ENCODE measurements at places on chromosomes 7 and 10.

GRCh38 chr7:30743371-30744074, 8.4 kb upstream of the INMT start:
- no peak for DNase-seq

- DNase-seq = no peak
Measured at GRCh38 chr10:102241032-102241443, 274 bp downstream of the PITX3 start.

DNA sequence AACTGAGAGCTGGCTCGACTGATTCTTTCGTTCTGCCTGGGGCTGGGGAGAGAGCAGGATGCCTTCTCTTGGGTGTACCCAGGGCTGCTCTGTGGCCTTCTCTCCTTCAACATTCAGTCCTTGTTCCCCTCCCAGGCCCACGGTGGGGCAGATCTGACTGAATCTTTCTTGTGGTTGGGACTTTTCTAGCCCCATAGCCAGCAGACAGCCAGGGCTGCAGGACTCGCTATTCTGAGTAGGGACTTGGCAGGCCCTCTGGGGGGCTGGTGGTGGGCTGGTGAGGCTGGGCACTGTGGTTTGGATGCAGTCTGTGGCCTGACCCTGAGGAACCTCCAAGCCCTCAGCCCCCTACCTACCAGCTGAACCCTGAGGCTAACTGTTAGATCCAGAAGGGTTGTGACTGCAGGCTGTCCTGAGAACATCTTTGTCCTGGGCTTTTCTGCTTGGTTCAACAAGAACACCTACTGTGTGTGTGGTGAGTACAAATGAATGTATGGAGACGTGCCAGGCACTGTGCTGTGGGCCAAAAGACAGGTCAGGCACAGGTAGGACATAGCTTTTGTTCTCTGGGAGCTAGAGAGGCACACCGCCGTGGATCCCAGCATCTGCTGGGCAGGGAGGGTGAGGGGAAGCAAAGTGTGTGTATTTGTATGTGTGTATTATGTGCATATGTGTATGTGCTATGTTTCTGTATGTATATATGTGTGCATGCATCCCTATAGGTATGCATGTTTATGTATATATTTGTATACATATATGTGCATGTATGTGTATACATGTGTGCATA, 2.1 kb upstream of the PALD1 start:
- no peak for DNase-seq

DNA sequence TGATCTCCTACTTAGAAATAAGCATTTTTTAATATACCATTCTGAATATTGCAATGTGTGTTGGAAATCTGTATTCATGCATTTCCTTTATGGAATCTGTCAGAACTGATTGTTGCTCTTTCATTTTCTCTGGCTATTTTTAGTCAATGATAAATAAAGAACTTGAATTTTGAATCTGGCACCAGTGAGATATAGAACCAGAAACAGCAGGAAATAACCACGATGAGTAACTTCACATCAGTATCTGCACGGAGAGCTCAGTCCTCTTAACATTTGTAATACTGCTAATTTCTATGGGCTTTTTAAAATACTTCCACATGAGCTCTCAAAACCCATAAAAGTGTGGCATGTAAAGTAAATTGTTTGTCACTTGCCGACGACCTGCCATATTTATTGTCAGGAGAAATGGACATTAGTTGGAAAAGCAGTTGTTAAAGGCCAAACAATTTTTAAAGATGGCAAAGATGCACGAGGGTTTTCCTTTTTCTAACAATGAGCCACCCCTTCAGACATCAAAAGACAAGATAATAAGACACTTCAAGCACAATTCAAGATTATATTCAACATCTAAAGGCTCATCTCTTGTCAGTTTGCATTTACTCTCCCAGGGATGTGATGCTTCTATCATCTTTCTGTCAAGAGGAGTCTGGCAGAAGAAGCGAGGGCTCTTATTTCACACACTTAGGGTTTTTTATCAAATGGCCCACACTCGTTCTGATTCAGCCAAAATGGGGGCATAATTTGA, 118.3 kb downstream of the POU6F2 start:
- no peak for DNase-seq

- no peak for DNase-seq
Measured at GRCh38 chr10:129771024-129771423, 193.1 kb downstream of the EBF3 start.

- DNase-seq = no peak
Measured at GRCh38 chr10:89813546-89813945, 112.2 kb downstream of the KIF20B start.

GRCh38 chr7:44849259-44849884, 1.5 kb upstream of the H2AZ2 start:
- no peak for DNase-seq

DNA sequence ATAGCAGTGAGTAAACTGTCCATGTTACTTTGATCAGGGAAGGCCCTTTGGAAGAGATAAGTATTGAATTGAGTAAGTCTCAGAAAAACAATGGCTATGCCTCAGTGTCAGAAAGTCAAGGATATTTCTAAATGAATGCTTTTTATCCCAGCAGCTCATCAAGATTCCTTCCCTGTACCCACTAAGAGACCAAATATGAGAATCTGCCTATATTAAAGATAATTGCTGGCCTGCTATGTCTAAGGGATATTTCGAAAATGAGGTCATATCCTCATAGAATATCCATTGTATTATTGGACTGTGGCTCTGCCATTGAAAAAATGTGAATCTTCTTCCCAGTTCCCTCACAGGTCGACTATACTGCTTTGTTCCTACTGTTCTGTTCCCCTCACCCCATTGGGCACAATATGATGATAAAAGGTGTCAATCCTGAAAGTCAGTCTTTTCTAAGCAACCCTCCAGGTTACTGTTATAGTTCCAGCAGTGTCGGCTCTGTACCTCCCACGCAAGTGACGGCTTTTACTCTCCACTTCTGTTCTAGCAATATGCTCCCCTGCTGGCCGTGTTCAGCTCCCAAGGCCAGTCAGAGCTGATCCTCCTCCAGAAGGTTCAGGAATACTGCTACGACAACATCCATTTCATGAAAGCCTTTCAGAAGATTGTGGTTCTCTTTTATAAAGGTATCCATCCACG, 51.7 kb downstream of the BZW2 start:
- DNase-seq = no peak

GRCh38 chr7:8590791-8591190, 157.4 kb downstream of the NXPH1 start:
- no peak for DNase-seq

DNA sequence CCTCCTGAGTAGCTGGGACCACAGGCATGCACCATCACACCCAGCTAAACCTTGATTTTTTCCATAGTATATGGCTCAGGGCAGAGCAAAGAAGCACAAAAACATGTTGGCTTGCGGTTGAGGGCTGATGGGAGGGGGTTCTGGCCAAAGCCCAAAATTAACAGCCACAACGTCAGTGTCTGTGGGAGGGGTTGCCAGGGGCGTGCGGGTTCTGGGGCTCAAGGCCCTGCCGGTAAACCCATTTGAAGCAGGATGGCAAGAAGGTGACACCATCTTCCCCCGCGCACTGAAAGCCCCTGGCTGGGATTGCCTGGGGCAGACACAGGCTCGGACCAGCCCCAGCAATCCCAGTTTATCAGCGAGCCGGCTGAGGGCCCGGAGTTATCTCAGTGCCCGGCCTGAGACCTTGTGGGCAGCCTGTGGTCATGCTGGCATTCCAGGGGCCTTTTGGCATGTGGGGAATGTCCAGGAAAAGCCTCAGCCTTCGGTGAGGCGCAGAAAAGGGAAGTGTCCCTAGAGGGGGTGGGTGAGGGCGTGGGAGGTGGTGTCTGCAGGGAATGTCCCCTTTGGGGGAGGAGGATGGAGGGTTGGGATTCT, 167.7 kb upstream of the TNRC18 start:
- no peak for DNase-seq

DNA sequence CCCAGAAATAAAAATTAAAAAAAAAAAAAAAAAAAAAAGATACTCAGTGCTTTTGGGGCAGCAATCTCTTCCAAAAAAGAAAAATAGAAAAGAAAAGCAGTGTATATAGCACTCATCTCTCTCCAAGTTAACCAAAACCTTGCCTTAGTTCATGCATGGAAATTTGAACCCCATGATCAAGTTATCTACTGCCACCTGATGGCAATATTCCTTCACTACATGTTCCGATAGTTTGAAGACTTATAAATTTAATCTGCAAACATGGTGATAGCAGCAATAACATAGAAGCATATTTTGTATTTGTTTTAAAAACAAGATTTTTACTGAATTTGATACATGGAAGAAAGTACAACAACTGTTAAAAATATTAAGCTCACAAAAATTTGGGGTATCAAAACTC, 48.6 kb upstream of the SLIT1 start:
- DNase-seq = no peak

DNA sequence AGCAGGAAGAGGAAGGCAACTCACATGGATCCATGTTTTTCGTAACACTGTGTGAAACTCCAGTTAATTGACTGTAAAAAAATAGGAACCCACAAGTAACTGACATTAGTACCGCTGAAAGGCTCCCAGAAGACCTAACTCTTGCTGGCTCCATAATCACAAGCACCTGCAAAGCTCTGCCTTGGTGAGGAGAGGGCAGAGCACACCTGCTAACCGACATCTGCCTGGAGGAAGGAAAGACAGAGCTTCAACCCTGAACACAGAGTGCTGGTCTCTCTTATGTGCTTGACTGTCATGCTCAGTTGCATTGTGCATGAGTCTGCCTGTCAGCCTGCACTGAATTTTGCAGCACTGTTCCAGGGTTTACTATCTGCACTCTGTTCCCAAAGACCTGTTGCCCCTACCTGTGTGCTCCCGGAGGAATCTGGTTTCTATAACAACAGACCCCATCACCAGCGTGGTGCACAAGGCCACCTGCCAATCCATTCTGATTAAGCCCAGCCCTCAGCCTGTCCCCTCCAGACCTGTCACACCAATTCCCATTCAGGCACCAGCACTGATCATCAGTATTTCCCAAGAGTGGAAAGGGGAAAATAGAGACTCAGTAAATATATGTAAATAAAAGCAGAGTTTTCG, 63.1 kb upstream of the ANKRD1 start:
- DNase-seq = no peak

GRCh38 chr7:69211336-69211735, 386.9 kb upstream of the AUTS2 start:
- no peak for DNase-seq

DNA sequence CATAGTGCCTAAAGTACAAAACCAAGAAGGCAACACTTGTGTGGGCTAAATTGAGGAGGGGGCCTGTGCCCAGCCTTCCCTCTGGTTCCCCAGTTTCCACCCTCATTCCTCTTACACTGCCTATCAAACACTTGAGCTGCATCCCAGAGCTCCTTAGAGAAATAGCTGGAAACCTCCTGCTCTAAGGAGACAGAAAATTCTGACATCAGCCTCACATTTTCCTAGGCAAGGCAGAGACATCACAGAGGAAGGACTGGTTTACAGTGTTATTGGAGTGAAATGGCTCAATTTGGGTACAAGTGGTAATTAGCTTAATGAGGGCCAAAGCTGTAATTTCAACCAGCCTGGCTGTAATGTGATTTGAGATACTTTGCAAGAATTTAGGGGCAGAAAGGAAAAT, 192.3 kb upstream of the AOAH start:
- DNase-seq = no peak

- DNase-seq = no peak
Measured at GRCh38 chr7:132906193-132906835, 175.6 kb downstream of the CHCHD3 start.

DNA sequence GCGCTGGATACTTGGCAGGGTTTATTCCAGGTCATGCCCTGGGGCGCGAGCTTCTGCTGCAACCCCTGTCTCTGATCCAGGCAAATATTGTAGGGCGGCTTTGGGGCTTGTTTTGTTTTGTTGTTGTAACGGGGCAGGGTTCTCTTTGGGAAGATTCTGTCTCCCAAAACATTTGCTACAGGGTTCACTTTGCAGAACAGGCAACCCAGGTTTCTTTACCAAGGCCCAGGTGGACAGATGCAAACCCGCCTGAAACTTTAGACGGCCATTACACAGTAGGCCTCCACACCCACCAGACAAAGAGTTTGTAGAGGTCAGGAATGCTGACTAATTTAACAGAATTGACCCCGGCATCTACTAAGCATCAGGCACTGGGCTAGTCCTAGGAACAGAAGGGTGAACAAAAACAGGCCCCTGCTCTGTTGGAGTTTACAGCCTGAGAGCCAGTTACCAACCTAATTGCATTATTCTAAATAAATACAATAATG, 567 bp upstream of the CDCA7L start:
- DNase-seq = no peak

DNA sequence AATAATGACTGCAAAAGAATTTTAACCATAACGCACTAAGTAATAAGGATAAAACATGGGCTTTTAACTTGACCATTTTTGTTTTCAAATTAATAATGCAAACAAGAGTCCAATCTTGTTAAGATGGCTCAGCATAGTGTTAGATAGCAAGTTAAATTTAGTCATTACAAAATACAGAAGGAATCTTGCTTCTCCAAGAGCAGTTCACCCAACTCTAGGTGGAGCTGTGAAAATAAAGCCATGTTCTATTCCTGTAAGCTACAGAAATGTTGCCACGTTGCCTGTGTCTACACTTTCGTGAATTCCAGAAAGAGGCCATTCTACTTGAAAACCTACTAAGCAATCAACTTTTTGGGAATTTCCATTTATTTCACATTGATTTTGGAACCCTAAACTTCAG, 191.9 kb downstream of the SFMBT2 start:
- no peak for DNase-seq

DNA sequence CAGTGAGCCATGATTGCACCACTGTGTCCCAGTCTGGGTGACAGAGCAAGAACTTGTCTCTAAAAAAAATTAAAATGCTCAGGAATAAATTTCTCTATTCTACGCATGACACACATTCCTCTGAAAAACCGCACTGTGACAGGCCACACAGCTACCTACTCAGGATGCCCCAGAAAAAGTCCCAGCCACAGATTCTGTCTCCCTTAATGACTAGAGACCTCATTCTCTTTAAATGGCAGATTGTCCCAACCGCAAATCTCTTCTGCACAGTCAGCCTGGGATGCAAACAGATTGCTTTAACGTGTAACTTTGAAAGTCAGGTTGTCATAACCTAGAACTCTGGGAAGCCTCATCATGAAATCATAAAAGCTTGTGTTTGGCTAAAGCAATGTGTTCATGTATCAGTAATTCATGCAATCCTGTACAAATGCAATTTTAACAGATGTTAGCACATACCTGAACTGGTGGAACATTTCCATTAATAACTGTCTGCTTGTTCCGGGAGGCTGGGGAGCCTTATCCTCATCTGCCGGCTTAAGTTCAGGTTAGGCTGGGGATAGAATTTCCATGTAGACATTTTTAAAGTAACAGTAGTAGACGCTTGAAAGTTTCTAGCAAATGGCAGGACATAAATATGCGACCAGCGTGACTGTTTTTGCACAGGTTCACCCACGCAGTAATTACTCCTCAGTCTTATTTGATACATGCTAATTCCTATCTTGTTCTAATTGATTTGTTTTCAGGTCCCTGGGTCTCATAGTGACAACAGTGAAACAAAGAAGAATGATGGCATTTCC, 26.2 kb upstream of the MSRB2 start:
- DNase-seq = no peak

DNA sequence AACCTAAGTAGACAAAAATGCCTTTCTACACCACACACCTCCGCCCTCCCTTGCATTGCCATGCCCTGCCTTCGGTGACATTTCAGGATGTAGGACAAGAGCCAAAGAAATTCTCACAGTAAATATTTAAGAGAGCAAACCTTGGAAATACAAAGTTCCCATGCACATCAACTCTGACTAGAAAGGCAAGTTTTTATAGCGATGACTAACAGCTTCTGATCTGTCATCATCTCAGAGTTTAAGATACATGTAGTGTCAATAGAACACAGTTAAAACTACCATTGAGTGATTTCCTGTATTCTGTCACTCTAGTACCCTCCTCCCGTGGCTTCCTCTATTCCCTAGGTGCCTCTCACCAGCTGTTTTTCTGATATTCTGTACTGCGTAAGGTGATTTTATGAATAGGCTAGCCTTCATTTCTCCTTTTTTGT, 20.7 kb downstream of the SLC16A9 start:
- DNase-seq = no peak

GRCh38 chr10:31758495-31758894, 170.1 kb downstream of the ARHGAP12 start:
- DNase-seq = no peak
